H54 (cell line): ENCODE measurements at places on chromosomes 11 and 22.

DNA sequence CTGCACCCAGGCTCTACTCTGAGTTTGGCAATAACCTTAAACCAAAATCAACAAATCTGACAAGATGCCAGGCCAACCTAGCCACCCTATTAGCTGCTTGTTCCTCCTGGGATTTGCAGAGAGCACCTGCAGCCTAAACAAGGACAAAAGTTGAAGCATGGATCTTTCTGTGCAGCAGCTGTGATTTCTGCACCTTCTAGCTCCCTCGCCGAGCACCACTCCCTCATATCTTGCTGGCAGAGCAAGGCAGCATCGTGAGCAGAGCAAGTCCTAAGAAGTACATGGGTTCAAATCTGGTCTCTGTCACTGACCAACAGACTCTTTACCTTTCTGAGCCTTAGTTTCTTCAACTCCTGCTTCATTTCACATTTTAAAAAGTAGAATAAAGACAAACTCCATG, 38.3 kb downstream of the MORC2 start:
- DNase-seq: no peak

- no peak for DNase-seq
Measured at GRCh38 chr11:33935005-33935404, 43.1 kb upstream of the LMO2 start.

- DNase-seq: no peak
Measured at GRCh38 chr11:36296884-36297543, 926 bp downstream of the PRR5L start.

DNA sequence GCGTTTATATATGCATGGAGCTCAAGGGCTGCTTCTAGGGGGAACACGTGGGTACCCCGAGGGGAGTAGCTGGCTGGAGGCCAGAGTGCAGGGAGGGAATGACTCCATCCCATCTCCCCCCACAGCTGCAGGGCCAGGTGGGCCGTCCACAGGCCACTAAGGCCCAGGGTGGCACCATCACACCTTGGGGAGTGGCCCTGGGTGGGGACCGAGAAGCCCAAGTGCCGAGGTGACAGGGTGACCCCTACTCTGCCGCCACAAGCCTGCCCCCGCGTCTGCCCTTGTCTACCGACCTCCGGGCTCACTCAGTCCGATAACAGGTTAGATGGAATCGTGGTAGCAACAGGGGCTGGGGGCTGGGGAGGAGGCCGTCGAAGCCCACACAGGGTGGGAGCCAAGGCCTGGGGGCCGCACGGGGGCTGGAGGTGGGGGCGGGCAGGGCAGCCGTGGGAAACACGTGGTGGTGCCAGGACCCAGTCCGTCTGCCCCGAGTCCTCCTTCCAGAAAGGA, 125.7 kb downstream of the KCNQ1OT1 start:
- DNase-seq: no peak

DNA sequence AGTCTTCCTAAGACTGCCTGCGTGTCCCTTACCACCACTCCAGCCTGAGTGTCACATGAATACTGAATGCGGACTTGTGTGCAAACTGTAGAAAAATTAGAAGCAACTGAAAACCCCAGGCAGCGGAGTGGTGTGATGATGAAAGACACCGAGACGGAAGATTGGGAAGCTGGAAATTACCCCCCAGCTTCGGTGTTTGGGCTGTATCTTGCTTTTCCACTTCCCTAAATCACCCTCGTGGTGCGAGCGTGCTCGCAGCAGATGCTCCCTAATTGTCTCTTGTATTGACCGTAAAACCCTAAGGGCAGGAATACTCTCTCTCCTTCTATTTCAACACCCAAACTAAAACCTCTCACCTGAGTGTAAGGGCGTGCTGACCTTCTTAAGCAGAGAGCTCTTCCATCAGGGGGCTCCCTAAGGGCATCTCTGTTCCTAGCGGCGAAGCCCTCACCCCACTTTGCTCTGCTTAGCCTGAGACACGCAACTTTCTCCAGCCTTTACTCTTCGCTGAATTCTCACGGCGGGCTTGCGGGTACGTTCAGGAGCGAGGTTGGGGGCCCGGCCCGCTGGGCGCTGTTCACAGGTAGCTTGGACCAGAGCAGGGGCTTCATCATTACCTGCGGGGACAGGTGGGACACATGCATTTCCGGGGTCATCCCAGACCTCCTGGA, 62.4 kb downstream of the CRYBB2 start:
- no peak for DNase-seq
